ENCODE measurements at places on chromosomes 11 and 22.

GRCh38 chr22:26461188-26461810 lies 22.3 kb downstream of the HPS4 start:
- DNase-seq, result no peak

- no peak for DNase-seq
Observed at GRCh38 chr22:33887173-33887572, 33.1 kb downstream of the LARGE1 start.

GRCh38 chr11:68978931-68979594 lies 1.7 kb downstream of the MRGPRD start:
- no peak for DNase-seq

DNA sequence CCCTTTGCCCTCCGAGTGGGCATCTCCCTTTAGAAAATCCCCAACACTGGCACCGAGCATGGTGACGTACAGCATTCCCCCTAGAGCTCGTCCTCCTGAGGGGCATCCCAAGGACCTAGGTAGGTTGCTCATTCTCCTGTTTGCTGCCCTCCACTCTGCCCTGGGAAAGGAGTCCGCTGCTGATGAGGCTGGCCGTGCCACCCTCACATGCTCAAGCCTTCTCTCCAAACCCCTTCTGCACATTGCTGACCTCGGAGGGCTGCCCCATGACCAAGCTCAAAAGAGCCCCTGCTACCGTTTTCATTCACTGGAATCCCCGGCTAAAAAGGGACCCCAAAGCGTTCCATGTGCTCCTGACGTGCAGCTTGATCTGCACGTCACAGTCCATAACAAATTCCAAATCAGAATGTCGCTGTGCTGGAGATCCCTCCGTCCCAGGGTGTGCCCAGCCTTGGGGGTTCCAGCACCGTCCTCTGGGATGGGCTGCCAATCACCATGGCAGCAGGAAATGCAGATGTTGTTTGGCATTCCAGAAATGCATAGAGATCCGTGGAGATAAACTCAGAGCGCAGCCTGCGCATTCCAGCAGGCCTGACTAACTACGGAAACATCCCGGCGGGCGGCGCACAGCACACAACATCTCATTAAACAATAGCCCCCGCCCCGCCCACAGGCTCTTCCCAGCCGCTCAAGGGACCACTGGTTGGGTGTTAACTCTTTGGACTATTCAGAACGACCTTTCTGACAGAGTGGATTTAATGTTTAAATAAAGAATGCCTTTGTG lies 26.3 kb upstream of the GNB1L start:
- no peak for DNase-seq

DNA sequence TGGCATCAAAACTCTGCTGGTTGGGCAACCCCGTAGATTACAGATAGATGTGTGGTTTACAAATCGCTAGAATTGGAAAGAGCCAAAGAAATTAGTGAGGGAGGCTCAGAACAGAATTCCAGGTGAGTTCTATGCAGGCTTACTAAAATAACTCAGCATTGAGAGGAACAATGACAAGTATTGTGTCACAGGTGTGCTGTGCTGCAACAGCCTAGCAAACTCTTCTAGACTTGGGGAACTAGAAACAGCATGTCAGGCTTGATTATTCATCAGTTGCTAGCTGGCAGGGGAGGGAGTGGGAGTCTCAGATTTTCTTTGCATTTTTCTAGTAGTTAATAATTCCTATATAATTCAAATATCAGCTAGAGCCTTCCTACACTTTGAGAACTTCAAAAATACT lies 26.3 kb upstream of the RASD2 start:
- DNase-seq, result no peak

GRCh38 chr11:64870176-64870892 lies 8.1 kb downstream of the EHD1 start:
- no peak for DNase-seq

- DNase-seq, result no peak
Observed at GRCh38 chr11:17922416-17922788, 90.4 kb downstream of the SERGEF start.

GRCh38 chr22:41596776-41597634 lies 7.4 kb upstream of the PMM1 start:
- no peak for DNase-seq

- no peak for DNase-seq
Observed at GRCh38 chr11:50077526-50077925, 44.9 kb downstream of the OR4C45 start.

DNA sequence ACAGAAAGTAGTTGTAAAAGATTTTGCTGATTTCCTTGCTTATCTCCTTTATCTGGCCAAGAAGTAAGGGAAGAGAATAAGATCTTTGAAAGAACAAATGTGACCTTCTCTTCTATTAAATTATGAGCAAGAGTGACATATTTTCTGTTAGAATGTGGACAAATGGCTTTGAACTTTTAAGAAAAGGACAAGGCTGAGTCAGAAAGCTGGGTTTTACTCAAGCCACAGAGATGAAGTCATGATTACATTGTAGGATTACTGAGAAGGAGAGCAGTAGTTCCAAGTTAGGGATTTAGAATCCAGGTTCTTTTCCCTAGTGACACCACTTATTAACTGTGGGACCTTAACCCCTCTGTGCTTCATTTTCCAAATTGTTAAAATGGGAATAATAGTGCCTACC lies 13.5 kb downstream of the CCDC90B start:
- no peak for DNase-seq

DNA sequence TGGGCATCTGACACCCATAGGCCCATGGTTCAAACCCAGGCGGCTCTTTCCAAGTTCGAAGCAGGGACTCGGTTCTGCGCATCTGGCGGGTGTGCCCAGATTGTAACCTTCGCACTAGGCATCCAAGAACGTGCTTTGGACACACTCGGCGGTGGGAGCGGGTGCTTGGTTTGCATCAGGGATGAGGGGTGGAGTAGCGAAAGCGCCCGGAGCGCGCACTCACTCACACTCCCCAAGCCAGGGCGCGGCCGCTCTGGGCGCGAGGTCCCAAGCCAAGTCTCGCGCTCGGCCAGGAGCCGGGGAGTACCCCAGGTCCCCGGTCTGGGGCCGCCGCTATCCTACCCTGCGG lies 243 bp upstream of the SYT9 start:
- DNase-seq, result no peak

GRCh38 chr11:10581481-10582019 lies 13.1 kb upstream of the LYVE1 start:
- no peak for DNase-seq

DNA sequence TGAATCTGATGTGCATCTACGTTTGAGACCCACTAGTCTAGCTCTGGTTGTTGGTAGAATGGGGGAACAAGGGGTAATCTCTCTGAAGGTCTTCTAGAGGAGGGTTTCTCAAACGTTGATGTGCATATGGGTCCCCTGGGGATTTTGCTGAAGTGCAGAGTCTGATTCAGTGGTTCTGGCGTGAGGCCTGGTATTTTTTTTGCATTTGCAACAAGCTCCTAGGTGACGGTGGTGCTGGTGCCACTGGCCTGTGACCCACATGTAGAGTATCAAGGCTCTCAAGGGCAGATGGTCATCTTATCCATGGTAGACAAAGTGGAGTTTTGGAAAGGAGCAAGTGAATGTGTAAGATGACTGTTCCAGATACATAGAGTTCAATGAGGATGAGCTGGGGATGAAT lies 97.1 kb downstream of the CEP164 start:
- DNase-seq, result no peak

DNA sequence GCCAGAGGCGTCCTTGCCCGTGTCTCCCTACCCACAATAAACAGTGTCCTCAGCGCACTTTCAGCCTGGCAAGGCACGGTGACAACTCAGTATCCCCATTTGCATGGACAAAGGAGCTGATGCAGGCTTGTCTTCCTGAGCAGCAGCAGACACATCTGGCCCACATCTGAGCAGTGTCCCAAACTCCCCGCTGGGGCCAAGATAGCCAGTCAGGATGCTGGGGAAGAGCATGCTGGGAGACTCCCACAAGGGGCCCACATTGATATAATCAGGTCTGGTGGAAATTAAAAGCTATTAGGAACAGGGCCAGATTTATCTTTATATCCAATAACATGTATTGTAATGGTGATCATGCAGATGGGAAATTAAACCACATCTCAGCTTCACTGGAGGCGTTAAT lies 24.7 kb downstream of the DSCAML1 start:
- DNase-seq, result no peak

DNA sequence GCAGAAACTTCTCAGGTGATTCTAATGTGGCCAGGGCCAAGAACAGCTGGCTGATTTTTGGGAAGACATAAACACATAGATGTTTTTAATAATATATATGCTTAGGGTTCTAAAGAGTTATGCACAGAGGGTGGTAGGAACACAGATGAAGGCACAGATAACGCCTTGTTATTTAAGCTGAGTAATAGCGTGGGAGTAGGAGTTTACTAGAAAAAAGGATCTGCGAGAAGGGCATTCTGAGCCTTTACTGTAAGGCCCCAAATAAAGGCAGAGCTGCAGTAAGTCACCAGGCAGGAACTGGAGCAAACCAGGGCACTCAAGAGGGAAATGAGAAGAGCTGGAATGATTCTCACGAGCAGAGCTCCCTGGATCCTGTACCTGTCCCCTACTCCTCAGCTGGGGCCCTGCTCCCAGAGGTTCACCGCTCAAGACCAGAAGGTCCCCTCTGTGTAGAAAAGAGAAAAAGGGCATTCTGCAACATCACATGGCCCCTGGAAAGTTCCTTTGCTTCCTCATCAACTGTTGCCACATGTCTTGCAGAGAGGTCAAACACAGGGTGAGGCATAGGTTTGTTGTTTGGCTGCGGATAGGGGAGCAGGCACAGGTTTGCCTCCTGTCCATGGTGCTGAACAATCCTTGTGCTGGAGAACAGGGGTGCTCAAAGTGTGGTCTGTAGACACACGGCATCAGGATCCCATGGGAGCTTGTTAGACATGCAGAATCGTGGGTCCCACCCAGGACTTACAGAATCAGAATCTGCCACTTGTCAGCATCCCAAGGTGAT lies 125.7 kb downstream of the TENM4 start:
- no peak for DNase-seq

DNA sequence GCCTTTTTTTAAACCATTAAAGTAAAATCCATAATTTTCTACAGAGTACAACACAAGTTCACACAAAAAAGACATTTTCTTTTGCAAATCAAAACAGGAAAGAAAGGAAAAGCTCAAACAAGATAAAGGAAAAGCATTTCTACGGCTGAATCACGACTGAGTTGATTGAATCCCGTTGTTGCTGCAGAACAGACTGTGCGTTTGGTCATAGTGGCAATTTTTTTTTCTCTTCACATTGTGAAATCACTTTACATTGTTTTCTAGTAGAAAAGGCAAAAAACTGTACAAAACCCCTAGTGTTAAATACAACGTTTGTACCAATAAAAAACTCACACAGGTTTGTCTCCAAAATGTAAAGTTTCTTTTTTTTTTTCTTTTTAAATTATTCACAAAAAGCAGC lies 17.3 kb upstream of the RAPSN start:
- no peak for DNase-seq

GRCh38 chr11:78689585-78690153 lies 115.0 kb upstream of the NARS2 start:
- no peak for DNase-seq

DNA sequence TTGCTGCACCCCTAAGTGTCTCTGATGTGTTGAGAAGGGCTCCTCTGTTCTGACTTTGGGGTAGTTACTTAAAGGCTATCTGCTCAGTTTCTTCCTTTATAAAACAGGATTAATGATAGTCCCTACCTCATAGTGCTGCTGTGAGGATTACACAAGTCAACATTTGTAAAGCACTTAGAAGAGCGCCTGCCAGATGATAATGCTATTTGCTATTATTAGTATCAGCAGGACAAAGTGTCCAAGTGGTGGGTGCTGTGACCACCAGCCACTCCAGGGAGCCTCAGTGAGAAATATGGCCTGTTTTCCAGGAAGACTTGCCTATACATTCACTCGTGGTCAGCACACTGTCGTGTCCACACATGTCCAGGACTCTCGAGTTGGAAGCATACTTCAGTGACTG lies 16.2 kb downstream of the POU2F3 start:
- no peak for DNase-seq

- DNase-seq, result no peak
Observed at GRCh38 chr11:27194976-27195375, 154.4 kb downstream of the BBOX1 start.

DNA sequence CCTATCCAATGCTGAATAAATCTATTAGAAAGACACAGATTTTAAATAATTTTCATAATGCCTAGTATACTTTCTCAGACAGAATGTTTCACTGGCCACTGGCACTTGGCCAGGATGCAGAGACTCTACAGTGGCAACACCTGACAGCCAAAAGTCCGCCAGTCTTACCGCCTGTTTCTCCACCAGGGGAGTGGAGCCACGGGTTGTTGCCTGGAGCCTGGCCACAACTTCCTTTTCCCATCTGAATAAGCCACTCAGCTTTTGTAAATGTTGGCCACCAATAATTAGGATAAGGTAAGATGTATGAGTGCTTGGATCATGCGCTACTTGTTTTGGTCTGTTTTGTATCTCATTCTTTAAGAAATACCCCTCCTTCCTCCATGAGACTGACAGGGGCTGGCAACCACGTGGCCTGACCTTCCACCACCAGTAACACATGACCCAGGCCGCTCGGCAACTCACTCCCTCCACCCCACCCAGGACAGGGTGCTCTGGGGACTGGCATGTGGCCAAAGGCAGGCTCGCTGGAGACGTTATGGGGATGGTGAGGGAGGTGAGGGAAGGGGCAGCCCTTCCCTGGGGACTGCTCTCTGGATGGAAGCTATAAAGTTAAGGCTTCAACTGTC lies 93.0 kb upstream of the BID start:
- no peak for DNase-seq

DNA sequence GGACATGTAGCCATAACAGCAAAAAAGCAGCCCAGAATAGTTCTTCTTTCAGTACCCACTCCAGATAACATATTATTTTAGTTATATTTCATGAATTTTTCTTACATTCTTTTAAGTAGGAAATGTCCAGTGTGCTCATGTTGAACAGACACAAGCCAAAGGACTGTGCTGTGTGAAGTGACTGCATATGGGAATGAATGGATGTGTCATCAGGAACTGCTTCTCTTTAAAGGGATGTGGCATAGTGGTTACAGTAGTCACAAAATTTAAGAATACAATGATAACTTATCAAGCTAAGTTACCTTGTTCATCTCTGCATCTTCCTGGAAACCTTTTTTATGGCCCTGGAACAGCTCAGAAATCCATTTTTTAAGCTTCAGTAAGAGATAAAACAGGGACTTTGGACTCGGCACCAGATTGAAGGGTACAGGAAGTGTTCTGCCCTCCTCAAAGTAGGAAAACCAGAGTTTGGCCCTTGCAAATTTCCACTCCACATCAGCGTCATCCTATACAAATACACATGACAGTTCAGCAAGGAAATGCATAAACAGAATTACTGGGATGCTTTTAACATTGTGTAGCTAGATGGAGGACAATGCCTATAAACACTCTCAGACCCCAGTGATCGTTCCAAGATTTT lies 112.8 kb downstream of the TRPC6 start:
- DNase-seq, result no peak

DNA sequence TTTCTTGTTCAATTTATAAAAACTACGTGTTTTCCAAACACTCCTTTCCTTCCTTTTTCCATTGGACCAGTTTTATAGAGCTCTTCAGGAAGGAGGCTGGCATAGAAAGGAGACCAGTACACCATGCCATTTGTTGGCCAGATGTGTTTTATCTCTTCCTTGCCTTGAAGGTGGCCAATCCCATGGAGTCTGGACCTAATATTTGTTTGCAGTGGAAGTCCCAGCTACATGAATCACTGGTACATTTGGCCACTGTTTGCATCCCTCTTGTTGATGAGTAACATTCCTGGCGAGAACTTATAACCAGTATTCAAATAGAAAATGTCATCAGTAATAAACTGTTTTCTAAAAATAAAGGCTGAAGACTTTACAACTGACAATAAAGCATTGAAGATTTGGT lies 110.2 kb downstream of the ANO3 start:
- no peak for DNase-seq

All from activated gamma-delta T cell (primary cell).